Activated CD8-positive, alpha-beta T cell treated with anti-CD3 and anti-CD28 coated beads for 36 hours (primary cell): ENCODE measurements at places on chromosomes 7 and 10. TPM values are rescaled to one million over a fixed set of nuclear protein-coding genes. Genes with fewer than 3 reads are reported as not detected.
A peak's percentile ranks its signal among the peaks of the same experiment; 100 is the strongest.

DNA sequence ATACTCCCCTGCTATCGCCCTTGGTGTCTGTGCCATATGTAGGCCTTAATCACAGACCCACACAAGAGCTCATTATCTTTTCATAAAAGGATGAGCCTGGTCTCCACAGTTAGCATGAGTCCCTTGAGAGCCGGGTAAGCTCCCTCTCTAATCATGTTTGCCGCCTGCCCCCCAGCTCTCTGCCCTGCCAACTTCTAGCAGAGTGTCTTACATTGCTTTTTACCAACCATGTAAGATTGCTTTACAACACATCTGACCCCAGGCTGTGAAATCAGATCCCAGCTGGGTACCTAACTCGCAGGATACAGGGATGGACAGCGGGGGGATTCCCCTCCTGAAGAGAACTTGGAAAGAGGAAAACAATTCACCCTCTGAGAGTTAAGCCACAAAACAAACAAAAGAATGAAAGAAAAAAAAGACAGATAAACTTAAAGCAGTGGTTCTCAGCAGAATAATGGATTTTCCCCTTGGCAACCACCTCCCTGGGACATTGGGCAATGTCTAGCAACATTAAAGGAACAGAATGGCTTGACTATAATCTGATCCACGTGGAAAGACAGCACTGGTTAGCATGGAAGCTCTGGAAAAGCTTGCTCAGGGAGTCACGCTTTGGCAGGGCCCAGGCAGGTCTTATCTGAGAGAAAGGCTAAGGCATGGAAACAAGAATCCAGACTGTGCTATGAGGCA lies 39.4 kb upstream of the ATOH7 start:
- H3K27me3 ChIP-seq: peaks cover 2% of the 10 kb centered on the region
- H3K27ac ChIP-seq: no peak overlapping the region
- no peaks in the 10 kb centered on the region for H3K4me1 ChIP-seq
- no peak for DNase-seq

Gene BLVRA
- 34.2 TPM for total RNA-seq

Gene PLPP4
- total RNA-seq: not detected

Gene SFMBT2
- 27.6 TPM for total RNA-seq

Gene POT1
- total RNA-seq: 32.8 TPM

Gene IGFBP1
- not detected for total RNA-seq

- peaks cover 40% of the 10 kb centered on the region for H3K4me1 ChIP-seq
- H3K4me3 ChIP-seq: peak overlapping the region; percentile 88
- H3K27ac ChIP-seq: peak overlapping the region; percentile 92
Observed at GRCh38 chr10:134247-135131, 766 bp upstream of the ZMYND11 start.

Gene ALOX5
- total RNA-seq: 0.56 TPM
